ENCODE measurements at places on chromosomes 11 and 22.

DNA sequence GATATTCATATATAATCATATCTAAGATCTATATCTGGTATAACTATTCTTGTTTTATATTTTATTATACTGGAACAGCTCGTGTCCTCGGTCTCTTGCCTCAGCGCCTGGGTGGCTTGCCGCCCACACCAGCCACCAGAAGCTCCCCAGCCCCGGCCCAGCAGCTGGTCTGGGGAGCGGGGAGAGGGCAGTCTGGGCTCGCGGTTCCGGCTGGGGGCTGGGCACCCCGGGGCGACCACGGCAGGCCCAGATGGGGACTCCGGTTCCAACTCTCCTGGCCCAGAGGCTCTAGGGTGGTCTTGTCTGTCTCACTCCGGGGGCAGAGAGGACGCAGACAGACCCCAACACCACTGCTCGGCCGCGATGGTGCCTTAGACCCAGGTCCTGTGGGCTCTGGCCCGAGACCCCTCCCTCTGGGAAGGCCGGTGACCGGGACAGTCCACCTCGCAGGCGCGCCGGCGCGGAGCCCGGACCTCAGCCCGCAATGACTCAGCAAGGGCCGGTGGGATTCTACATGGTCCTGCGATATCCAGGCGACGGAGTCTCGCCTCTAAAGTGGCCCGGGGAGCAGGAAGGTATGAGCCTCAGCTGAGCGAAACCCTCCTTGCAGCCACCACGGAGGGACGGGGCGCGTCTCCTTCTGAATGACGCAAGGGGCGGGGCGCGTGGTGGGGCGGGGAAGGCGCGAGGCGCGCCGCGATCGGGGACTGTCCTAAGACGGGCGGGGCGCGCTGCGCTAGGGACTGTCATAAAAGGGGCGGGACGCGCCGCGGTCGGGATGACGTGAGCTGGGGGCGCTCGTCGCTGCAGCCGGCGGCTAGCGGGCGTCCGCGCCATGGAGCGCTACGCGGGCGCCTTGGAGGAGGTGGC, at the start of gene DGCR6:
Gene DGCR6, plus strand, starts transcription at position 781 of the 870 bp plus-strand sequence. Its CDS starts 55 bp downstream, at position 836.
- no peak for DNase-seq

DNA sequence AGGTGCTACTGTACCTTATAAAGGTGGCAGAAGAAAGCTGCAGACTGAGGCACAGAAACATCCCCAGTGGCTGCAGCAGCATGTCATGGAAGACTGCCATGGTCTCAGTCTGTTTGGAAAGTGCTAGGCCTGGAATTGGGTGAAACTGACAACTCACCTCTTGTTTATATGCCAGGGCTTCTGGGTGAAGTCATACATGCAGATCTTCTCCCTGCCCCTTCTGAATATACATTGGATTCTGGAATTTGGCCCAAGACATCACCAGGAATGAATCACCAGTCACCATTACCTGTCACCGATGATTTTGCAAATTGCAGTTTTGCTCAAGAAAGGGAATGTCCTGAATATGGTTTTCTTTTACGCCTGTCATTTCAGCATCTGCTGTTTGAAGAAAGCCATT, at the start of gene PLET1:
Gene PLET1, minus strand, starts transcription at position 371 of the 400 bp plus-strand sequence. Its CDS starts 271 bp downstream, at position 100.
- no peak for DNase-seq

DNA sequence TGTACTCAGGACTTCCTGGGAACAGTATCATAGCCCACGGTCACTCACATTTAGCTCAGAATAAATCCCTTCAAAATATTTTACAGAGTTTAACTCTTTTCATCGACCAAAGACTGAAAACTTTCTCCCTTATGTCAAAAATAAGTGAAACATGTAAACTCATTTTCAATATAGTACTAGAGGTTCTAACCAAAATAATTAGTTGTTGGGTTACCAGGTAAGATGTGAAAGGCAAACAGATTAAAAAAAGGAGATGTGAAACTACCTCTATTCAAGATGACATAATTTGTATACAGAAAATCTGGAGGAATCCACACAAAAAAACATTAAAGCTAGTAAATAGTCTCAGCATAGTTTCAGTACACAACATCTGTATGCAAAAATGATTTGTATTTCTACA, 20.3 kb downstream of the XKR3 start:
- DNase-seq, result no peak

GRCh38 chr11:59224351-59224928, 11.7 kb upstream of the MPEG1 start:
- DNase-seq, result no peak

GRCh38 chr11:126917531-126918204, 82.9 kb downstream of the KIRREL3 start:
- no peak for DNase-seq

GRCh38 chr11:108916290-108916689, 251.4 kb downstream of the DDX10 start:
- no peak for DNase-seq

DNA sequence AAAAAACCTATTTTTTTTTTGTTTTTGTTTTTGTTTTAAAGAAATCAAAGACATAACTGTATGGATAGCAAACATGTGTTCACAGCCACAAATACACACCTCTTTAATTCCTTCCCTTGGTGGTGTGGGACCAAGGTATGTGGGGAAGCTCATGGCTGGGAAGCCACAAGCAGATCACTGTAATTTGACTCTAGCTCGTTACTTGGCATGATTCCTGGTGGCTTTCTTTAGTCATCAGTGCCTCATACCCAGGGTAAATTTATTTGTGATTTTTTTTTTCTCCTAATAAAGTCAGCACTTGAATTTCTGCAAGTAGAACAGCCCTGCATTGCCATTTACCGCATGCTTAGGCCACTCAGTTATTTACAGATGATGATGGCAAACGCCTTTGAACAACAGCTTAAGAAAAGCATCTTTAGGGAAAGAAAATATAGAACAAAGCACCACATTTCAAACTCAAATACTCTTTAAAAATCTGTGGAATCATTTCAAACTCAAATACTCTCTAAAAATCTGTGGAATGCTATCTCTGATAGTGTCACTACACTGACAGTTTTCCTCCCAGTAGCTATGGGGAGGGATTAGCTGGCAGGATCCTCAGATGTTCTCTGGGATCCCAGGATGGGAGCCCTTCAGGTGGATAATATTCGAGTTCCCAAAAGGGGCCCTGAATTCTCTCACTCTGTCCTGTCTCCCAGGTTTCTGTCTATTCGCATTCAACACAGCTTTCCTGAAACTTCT, 687.2 kb downstream of the OPCML start:
- no peak for DNase-seq

DNA sequence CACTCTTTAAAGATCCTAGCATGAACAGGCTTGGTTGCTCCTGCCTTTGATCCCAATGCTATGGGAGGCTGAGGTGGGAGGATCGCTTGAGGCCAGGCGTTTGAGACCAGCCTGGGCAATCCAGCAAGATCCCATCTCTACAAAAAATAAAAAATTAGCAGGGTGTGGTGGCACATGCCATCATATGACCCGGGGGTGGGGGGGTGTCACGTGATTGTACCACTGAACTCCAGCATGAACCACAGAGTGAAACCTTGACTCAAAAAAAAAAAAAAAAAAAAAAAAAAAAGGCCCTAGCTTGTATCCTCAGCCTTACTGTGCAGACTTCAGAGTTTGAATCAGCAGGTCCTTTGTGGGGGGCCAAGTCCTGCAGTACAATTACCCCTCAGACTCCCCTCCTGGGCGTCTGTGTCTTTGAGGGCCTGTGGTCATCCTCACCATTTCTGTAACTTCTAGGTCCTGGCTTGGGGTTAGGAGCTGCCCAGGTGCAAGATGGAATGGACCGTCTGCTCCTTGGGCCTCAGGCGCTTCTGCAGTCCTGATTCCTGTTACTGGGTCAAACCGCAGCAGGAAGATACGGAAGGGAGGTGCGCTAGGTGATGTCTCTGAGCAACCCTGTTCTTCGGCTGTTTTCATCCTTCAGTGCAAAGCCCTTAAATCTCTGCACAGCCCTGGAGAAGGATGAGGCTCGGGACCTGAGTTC, 208.1 kb downstream of the CTTN start:
- DNase-seq, result no peak

GRCh38 chr11:30310623-30311022, 12.3 kb upstream of the ARL14EP start:
- DNase-seq, result no peak

GRCh38 chr11:112624431-112624830, 336.8 kb upstream of the NCAM1 start:
- no peak for DNase-seq

GRCh38 chr11:94193288-94193687, 64.6 kb downstream of the PANX1 start:
- no peak for DNase-seq

DNA sequence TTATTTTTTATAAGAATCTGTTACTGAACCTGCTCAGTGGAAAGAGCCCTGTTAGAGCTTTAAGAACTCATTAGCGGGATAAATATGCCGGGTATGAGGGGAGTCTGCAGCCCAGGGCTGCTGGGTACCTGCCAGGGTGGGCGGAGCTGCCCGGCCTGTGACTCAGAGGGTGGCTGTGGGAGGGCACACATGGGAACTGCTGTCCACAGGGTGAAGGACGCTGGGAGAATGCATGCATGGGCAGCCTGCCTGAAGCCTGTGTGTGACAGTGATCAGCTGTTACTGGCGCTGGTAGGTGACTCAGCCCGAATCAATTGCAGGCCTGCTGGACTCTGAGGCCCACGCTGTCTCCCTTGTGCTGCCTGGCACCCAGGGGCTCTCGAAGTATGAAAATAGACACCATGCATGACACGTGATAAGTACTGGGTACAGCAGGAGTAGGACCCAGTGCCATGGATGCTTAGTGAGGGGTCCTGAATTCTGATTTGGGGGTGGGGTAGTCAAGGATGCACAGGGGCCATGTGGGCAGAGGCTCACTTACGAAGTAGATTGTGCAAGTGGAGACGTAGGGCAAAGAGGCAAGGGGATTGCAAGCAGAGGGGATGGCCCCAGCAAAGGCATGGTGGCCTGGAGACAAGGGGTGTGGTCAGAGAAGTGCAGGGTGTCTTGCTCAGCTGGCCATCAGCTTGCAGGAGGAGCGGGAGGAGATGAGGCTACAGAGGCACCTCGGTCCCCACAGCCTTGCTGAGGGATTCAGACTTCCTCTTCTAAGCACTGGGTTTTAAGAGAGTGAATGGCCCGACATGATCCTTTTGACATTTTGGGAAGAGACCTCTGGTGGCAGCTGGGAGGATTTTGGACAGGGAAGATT, 36.5 kb downstream of the GRIK4 start:
- no peak for DNase-seq

GRCh38 chr11:64629103-64629502, 38.1 kb downstream of the SLC22A12 start:
- no peak for DNase-seq
